ENCODE measurements at places on chromosomes 5 and 9. TPM values are rescaled to one million over a fixed set of nuclear protein-coding genes. Genes with fewer than 3 reads are reported as not detected.

- H3K27me3 ChIP-seq: no peaks in the 10 kb centered on the region
- peaks cover 26% of the 10 kb centered on the region for H3K4me1 ChIP-seq
- peak overlapping the region; percentile 60 for H3K27ac ChIP-seq
- H3K36me3 ChIP-seq: peaks cover 15% of the 10 kb centered on the region
- no peak overlapping the region for H3K4me3 ChIP-seq
Observed at GRCh38 chr5:65769539-65769938, 47.5 kb downstream of the NLN start.

- H3K4me1 ChIP-seq: peaks cover 16% of the 10 kb centered on the region
- H3K36me3 ChIP-seq: peaks cover 21% of the 10 kb centered on the region
- no peak overlapping the region for H3K4me3 ChIP-seq
- DNase-seq: no peak
Observed at GRCh38 chr5:135328128-135328687, 70.8 kb downstream of the MACROH2A1 start.

GRCh38 chr5:10461904-10462555 is 20.4 kb downstream of the ROPN1L start:
- no peaks in the 10 kb centered on the region for H3K36me3 ChIP-seq
- no peak overlapping the region for H3K4me3 ChIP-seq
- H3K27ac ChIP-seq: no peak overlapping the region
- peaks cover 3% of the 10 kb centered on the region for H3K4me1 ChIP-seq
- peaks cover 5% of the 10 kb centered on the region for H3K27me3 ChIP-seq
- DNase-seq: no peak

GRCh38 chr5:130096483-130096882 is 192.2 kb downstream of the CHSY3 start:
- DNase-seq: no peak
- H3K4me3 ChIP-seq: no peak overlapping the region
- no peaks in the 10 kb centered on the region for H3K27me3 ChIP-seq
- no peak overlapping the region for H3K27ac ChIP-seq
- peaks cover 1% of the 10 kb centered on the region for H3K4me1 ChIP-seq

- DNase-seq: no peak
- no peak overlapping the region for H3K4me3 ChIP-seq
- H3K27me3 ChIP-seq: no peaks in the 10 kb centered on the region
- H3K36me3 ChIP-seq: no peaks in the 10 kb centered on the region
Observed at GRCh38 chr9:130981002-130981755, 27.8 kb upstream of the LAMC3 start.

The UIMC1 gene
- total RNA-seq: 63.3 TPM

The RASA1 gene
- 21.9 TPM for total RNA-seq

The SHISAL2B gene
- total RNA-seq: not detected

The ITK gene
- total RNA-seq: 319 TPM

The PCDHGA8 gene
- total RNA-seq: 0.07 TPM

The IFNB1 gene
- not detected for total RNA-seq

The SOX30 gene
- total RNA-seq: 0.11 TPM
